Activated naive CD4-positive, alpha-beta T cell treated with anti-CD3 and anti-CD28 coated beads for 36 hours (primary cell): ENCODE measurements at places on chromosomes 5 and 9. TPM values are rescaled to one million over a fixed set of nuclear protein-coding genes. Genes with fewer than 3 reads are reported as not detected.

SLC22A4 gene
- 2.0 TPM for total RNA-seq

PRDM9 gene
- total RNA-seq, result not detected

TICAM2 gene
- 0.72 TPM for total RNA-seq

SEMA4D gene
- 156 TPM for total RNA-seq

DOCK8 gene
- 114 TPM for total RNA-seq

DNA sequence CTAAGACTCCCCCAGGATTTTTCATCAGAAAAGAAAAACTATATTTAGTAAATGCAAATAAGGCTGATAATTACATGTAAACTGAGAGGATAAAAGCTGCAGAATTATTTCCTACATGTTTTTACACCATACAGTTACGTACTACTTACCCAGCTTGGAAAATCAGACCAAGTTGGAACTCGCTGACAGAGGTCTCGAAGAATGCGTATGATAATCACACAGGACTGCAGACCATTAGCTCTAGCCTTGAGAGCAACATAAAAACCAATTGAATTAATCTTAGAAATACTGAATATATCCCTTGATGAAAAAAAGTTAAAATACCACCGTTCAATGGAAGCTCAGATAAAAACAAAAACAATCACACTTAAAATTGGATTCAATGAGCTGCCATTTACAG is 65.6 kb downstream of the ZFR start:
- H3K36me3 ChIP-seq, result peaks cover 21% of the 10 kb centered on the region
- DNase-seq, result no peak
- no peak overlapping the region for H3K4me3 ChIP-seq
- no peaks in the 10 kb centered on the region for H3K27me3 ChIP-seq
- H3K27ac ChIP-seq, result no peak overlapping the region

DNA sequence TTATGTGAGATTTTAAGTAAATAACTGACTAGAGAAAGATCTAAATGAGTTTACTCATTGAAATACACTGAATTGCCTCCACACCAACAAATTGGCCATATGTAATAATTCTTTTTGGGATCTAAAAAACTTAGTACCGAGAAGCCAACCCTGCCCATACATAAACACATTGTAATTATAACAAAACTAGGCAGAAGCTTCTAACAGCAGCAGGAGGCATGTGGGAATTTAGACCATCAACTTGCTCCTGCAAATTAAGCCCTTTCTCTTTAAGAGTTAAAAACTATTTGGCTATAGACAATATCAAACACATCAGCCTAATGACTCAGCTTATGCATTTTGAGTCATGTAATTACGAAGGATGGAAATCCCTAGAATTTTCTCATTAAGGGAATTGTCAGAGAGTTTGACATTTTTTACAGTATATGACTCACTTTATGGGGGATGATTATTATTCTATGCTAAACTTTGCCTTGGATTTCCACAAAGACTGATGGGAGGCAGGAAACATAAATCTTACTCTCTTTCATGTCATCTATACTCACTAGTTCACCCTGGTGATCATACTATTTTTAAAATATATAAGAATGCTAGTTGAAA is 1.0 kb downstream of the IL7R start:
- H3K4me3 ChIP-seq, result peak overlapping the region; percentile 91
- DNase-seq, result no peak
- peaks cover 92% of the 10 kb centered on the region for H3K36me3 ChIP-seq
- H3K27me3 ChIP-seq, result no peaks in the 10 kb centered on the region
- H3K27ac ChIP-seq, result peak overlapping the region; percentile 100

DNA sequence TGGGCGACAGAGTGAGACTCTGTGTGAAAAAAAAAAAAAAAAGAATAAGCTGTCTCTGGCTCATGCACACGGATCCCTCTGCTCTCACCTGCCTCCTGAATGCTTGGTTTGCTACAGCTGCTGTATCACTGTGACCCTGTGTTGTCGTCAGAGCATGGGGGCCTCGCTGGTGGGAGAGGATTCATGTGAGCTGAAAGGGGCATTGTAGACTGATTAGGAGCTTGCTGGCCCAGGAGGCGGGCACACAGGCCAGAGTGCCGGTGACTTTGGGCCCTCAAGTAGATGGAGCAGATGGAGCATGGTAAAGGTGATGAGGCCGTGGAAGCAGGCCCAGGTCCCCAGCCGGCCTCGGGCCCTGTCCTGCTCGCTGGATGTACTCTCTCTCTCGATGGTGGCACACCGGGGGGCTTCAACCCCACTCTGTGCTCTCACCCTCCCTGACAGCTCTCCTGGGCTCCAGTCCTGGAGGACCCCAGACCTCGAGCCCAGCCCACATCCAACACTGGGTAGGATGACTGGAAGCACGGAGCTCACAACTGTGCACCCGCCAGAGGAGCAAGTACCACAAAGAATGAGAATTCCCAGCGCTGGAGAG is 7.1 kb downstream of the FLT4 start:
- H3K4me1 ChIP-seq, result no peaks in the 10 kb centered on the region
- H3K36me3 ChIP-seq, result no peaks in the 10 kb centered on the region
- no peak overlapping the region for H3K4me3 ChIP-seq
- peaks cover 5% of the 10 kb centered on the region for H3K27me3 ChIP-seq
- H3K27ac ChIP-seq, result no peak overlapping the region
- DNase-seq, result no peak

GRCh38 chr5:178455480-178455835 is 134.7 kb downstream of the COL23A1 start:
- DNase-seq, result no peak
- H3K27ac ChIP-seq, result no peak overlapping the region
- no peaks in the 10 kb centered on the region for H3K27me3 ChIP-seq

DNA sequence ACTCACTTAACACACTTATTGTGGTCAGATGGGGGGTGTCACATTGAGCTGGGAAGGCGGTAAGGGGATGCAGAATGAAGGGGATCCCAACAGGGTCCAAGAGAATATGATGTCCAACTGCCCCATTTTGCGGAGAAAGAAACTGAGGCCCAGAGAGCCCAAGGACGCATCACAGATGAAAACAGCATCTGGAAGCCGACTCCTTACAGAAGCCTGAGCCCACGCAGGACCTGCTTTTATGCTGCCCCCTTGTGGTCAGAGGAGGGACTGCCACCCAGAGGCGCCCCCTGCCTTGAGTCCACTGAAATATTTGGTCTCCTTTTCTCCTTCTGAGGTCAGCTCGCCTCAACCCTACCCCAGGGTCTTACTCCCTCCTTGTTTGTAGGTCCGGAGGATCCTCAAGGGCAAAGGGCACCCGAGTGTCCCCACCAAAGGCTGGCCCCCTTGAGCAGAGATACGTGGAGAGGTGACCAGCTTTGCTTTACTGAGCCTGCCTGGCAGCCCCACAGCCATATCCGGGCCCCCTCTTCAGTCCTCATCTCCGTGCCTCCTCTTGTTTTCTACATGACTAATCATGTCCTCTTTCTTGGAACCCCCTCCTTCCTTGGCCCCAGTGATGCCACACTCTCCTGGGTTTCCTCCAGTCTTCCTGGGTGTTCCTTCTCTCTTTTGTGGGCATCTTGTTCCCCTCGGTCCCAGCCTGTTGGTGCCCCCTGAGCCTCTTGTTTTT is 30.0 kb upstream of the TTLL11 start:
- peaks cover 22% of the 10 kb centered on the region for H3K27me3 ChIP-seq

GRCh38 chr9:82105729-82106128 is 117.2 kb downstream of the SPATA31D1 start:
- no peak overlapping the region for H3K4me3 ChIP-seq
- no peaks in the 10 kb centered on the region for H3K4me1 ChIP-seq
- DNase-seq, result no peak
- H3K36me3 ChIP-seq, result no peaks in the 10 kb centered on the region
- no peak overlapping the region for H3K27ac ChIP-seq
- peaks cover 4% of the 10 kb centered on the region for H3K27me3 ChIP-seq

DNA sequence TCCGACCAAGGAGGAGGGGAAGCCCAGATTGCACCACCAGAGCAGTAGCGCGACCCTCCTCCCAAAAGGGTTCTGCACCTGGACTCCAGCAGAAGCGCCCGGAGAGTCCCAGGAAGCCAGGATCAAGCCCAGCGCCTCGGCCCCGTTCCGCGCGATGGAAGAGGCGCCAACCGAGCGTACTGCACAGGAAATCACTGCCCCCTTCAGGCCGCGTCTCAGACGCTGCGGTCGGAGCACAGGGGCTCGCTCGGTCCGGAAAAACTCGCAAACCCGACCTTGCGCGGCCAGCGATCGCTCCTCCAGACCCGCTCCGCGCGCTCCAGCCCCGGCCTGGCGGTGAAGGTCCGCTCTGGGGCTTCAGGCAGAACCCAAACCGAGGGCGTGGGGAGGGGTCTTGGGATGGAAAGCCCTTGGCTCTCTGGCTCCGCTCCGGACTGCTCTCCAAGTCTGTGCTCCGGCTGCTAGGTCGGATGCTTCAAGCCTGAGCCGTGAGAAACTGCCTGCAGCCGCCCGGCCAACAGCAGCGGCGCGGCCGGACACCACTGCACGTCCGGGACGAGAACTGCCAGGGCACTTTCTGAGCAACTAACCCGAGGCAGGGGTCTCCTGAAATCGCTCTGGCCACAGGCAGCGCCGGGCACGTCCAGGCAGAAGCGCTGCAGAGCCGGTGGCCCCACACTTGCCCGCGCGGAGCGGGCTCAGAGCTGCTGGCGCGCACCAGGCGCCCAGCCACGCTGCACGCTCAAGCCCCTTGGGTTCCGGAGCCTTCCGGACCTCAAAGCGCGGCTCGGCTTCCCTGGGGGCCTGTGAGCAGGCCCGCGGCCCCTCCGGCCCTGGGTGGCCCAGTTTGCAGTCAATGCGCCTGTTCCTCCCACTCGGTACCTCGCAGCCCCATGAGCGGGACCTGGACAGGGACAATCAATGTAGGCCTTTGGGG is 1.3 kb downstream of the GABBR2 start:
- H3K4me3 ChIP-seq, result no peak overlapping the region
- peaks cover 3% of the 10 kb centered on the region for H3K4me1 ChIP-seq
- H3K36me3 ChIP-seq, result no peaks in the 10 kb centered on the region
- peak; percentile 53 for DNase-seq

GRCh38 chr5:66247176-66247960 is 103.3 kb downstream of the SREK1 start:
- no peak overlapping the region for H3K27ac ChIP-seq
- H3K27me3 ChIP-seq, result no peaks in the 10 kb centered on the region
- no peak for DNase-seq
- H3K36me3 ChIP-seq, result no peaks in the 10 kb centered on the region
- H3K4me3 ChIP-seq, result no peak overlapping the region
- no peaks in the 10 kb centered on the region for H3K4me1 ChIP-seq

DNA sequence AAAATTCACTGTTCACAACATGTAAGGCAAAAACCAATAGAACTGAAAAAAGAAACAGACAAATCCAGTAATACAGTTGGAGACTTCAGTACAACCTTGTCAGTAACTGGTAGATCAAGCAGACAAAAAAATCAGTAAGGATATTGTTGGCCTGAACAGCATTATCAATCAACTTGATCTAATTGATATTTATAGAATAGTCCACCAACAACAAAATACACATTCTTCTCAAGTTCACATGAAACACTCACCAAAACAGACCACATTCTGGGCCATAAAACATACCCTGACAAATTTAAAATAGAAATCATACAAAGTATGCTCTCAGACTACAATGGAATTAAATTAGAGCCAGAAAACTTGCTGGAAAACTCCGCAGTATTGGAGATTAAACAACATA is 56.8 kb downstream of the DTWD2 start:
- no peak overlapping the region for H3K27ac ChIP-seq
- H3K36me3 ChIP-seq, result peaks cover 1% of the 10 kb centered on the region
- no peak for DNase-seq
- H3K4me3 ChIP-seq, result no peak overlapping the region

GRCh38 chr9:100397529-100398266 is 29.2 kb upstream of the MSANTD3 start:
- no peaks in the 10 kb centered on the region for H3K27me3 ChIP-seq
- H3K4me3 ChIP-seq, result no peak overlapping the region
- peaks cover 2% of the 10 kb centered on the region for H3K36me3 ChIP-seq
- no peaks in the 10 kb centered on the region for H3K4me1 ChIP-seq
- no peak overlapping the region for H3K27ac ChIP-seq

GRCh38 chr5:154577416-154577815 is 99.4 kb upstream of the HAND1 start:
- DNase-seq, result no peak
- H3K4me3 ChIP-seq, result no peak overlapping the region
- H3K36me3 ChIP-seq, result no peaks in the 10 kb centered on the region
- H3K27me3 ChIP-seq, result peaks cover 12% of the 10 kb centered on the region

DNA sequence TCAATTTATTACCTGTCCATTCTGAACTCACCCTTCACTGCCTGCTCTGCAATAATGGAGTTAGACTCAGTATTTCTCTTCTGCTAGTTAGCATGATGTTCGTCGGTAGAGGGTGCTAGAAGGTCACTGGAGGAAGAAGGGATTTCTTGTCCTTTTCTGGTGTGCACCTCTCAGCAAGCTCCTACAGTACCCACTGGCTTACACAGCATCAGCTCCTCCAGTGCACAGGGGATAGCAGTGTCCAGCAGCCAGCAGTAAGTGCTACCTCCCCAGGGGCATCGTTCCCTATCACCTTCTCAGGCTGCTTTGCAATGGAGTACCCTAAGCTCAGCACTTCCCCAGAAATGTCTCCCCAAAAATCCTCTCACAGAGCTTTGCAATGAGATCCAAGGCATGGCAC is 45.9 kb upstream of the APC start:
- no peak overlapping the region for H3K27ac ChIP-seq
- DNase-seq, result peak; percentile 63
- no peaks in the 10 kb centered on the region for H3K36me3 ChIP-seq
- no peak overlapping the region for H3K4me3 ChIP-seq
- peaks cover 4% of the 10 kb centered on the region for H3K27me3 ChIP-seq
- no peaks in the 10 kb centered on the region for H3K4me1 ChIP-seq

- peaks cover 39% of the 10 kb centered on the region for H3K36me3 ChIP-seq
- H3K27ac ChIP-seq, result peak overlapping the region; percentile 43
- no peaks in the 10 kb centered on the region for H3K4me1 ChIP-seq
- no peaks in the 10 kb centered on the region for H3K27me3 ChIP-seq
- DNase-seq, result no peak
- H3K4me3 ChIP-seq, result no peak overlapping the region
Observed at GRCh38 chr5:149497357-149497756, 53.9 kb downstream of the CSNK1A1 start.

DNA sequence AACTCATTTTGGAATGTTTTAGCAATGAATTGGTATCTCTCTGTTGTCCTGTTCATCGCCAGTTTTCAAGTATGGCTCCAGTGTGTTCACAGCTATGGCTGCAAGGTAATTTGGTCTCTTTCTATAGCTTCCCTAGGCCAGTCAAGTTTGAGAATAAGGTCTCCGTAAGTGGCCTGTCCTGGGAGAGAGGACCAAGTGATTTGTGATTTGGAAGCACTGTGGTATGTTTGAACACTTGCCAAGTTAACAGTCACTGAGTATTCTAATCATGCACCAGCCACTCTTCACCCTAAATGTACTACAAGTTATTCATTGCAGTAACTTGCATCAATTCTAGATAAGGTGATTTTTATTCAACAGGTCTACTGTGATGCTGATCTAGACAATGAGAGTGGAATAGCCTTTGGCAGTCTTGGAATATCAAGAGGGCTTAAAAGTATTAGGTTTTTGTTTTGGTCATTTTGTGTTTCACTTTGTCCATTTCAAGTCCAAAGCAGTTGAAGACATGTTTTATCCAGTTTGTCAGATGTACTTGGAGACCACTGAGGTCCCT is 41.1 kb downstream of the G3BP1 start:
- no peak overlapping the region for H3K4me3 ChIP-seq
- no peaks in the 10 kb centered on the region for H3K27me3 ChIP-seq
- H3K4me1 ChIP-seq, result peaks cover 27% of the 10 kb centered on the region
- H3K36me3 ChIP-seq, result peaks cover 63% of the 10 kb centered on the region
